ENCODE measurements at places on chromosomes 16 and 17. TPM values are rescaled to one million over a fixed set of nuclear protein-coding genes. Genes with fewer than 3 reads are reported as not detected.

GRCh38 chr16:11126399-11127054, 129.5 kb downstream of the SOCS1 start:
- no peak for ATAC-seq

GRCh38 chr17:82296511-82297279, 20.7 kb downstream of the CD7 start:
- ATAC-seq = no peak

- ATAC-seq = no peak
Observed at GRCh38 chr17:35972535-35972934, 8.8 kb downstream of the CCL16 start.

Gene PHKB
- 60.6 TPM for total RNA-seq

Gene MARCHF10
- total RNA-seq = 1.6 TPM

Measured in motor neuron (in vitro differentiated cells).